ENCODE measurements at places on chromosomes 4 and X.

- no peak for DNase-seq
These were observed 14.0 kb downstream of the TMEM154 start for GRCh38 chr4:152665691-152666395.

GRCh38 chr4:88610771-88611170, 18.5 kb downstream of the HERC3 start:
- no peak for DNase-seq

DNA sequence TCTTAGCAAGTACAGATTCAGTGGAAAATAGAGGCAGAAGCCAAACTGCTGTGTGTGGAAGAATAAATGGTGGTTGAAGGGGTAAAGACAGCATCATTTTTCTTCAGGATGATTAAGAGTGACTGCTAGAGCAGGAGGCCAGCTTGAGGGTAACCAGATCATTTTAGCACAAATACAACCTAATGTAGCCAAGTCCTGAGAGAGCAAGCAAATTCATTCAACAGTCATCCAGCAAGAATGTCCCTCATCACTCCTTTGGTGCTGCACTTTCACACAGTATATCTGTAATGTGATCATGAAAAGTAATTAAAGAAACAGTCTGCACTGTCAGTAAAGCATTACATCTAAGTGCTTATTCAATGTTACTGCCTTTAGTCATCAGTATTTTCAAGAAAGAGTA, 44.8 kb downstream of the NPFFR2 start:
- no peak for DNase-seq

DNA sequence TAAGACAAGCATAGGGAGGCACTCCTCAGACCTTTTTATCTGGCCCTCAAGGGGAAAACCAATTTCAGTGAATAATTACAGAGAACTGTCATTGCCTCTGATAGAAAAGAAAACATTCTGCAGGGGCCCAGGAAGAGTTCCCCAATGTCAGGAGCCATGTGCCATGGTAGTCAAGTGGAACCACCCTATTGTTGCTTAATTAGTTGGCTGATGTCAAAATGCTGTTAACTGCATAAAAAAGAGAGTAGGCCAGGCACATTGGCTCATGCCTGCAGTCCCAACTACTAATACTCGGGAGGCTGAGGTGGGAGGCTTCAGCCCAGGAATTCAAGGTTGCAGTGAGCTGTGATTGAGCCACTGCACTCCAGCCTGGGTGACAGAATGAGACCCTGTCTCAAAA, 28.6 kb upstream of the OGT start:
- DNase-seq: no peak
